Natural killer cell treated with Interleukin-12 subunit alpha and Interleukin-12 subunit beta and Interleukin-15 and Interleukin-18, amount 100 ng/mL, for 72 hours (primary cell): ENCODE measurements at places on chromosomes 7 and 10. TPM values are rescaled to one million over a fixed set of nuclear protein-coding genes. Genes with fewer than 3 reads are reported as not detected.

Gene TRIM74
- 0.78 TPM for total RNA-seq

Gene SPDYE11
- not detected for total RNA-seq

Gene CLRN3
- not detected for total RNA-seq

Gene SCIN
- total RNA-seq = not detected

Gene AZGP1
- total RNA-seq = not detected

Gene PRPS1L1
- not detected for total RNA-seq

Gene SP4
- total RNA-seq = 22.6 TPM

- no peak for DNase-seq
Measured at GRCh38 chr10:80855348-80855971, 317.8 kb downstream of the SH2D4B start.

- no peak for DNase-seq
Measured at GRCh38 chr7:36406156-36406555, 16.5 kb downstream of the ANLN start.

GRCh38 chr7:111750228-111750627, 187.9 kb upstream of the IMMP2L start:
- no peak for DNase-seq

GRCh38 chr7:25517906-25518305, 289.6 kb upstream of the NPVF start:
- DNase-seq = no peak

DNA sequence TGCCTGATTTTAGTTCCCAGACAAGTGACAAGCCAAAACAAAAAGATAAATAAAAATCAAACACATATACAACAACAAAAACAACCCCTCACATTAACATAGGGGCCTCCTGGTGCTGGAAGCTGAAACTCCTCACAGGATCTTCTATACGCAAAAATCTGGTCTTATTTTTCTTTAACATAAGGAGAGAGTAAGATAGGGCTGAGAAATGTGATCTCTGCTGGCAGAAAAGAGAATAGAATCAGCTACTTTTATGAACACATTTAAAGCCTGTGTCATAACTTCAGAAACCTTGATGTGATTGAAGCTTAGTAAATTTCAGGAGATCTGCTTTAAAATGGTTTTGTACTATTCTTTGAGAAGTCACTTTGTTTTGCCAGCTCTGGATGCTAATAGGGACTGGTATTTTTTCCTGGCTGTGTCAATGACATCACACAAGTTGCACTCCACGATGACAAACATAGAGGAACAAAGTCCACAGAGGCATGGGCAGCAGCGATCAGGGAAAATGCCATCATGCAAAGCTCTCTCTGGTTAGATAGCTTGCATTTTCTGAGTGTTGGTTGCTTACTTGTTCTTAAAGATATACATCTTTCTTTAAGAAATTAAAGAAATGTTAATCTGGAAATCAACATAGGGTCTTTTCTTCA, 176.6 kb upstream of the SP4 start:
- no peak for DNase-seq

DNA sequence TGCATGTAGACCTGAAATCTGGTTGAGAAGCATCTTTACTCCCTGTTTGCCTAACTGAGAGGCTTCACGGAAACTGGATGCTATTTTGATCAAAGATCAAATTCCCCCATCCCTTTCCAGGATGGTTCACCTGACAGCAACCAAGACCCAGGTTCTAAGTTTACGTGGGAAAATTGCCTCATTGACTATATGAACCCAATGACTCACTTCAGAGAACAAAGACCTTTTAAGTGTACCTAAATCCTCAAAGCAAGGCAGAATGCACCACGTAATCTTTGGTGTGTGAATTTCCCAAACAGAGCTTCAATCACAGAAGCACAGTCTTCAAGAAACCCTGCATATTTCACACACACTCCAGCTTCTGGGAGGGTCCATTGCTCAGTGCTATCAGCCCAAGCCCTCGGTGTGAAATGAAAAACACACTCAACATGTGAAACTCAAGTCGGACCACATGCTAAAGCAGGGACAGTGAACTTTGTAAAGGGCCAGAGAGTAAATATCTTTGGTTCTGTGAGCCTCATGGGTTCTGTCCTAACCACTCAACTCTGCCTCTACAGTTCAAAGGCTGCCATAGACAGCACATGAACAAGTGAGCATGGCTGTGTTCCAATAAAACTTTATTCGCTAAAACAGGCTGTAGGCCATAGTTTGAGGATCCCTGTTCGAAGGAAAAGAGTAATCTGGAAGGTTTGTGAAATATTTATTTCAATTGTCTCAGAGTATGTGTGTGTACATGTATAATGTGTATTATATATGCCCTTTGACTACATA, 275.6 kb upstream of the FOXK1 start:
- DNase-seq = no peak

GRCh38 chr10:118568327-118568848, 27.1 kb downstream of the PRLHR start:
- DNase-seq = no peak

GRCh38 chr7:84949501-84949900, 237.4 kb downstream of the SEMA3D start:
- no peak for DNase-seq

GRCh38 chr10:86200867-86201266, 165.7 kb downstream of the GRID1 start:
- no peak for DNase-seq

DNA sequence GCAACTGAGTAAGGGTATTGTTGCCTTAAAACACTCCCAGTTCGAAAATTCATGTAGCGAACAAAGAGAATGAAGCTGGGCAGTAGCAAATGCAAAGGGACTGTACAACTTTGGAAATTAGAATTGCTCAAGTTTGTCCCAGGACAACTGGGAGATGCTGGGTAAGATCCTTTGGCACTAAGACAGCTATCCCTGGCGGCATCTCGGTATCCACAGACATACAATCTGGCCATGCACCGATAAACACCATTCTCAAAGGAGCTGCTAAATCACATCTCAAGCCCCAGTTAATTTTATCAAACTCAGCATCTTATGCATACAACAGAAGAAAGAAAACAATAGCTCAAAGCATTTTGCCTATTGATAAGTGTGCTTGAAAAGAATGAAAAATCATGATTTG, 177.3 kb downstream of the AMPH start:
- no peak for DNase-seq

DNA sequence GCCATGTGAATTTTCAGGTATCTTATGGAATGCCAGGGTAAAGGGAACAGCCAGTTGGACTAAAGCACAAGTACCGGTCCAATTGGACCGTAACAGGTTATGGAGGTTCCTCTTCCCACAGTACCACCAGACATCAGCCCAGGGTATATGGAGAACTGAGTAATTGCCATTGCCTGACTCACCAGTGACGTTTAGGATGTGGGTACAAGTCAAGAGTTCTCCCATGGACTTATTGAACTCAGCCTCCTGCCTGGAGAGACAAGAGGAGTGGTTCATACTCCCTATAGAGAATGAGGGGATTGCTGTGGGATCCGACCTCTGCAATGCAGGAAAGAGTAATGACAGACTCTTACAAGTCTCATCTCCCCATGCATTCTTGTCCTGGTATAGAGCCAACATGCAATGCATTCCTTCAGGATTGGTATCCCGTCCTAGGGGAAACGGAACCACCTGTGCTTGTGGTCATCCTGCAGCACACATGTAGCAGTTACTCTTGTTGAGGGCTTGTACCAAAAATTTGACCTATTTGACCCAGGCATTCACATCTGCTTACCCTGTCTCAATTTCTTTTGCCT, 30.7 kb upstream of the ELOVL3 start:
- DNase-seq = no peak

DNA sequence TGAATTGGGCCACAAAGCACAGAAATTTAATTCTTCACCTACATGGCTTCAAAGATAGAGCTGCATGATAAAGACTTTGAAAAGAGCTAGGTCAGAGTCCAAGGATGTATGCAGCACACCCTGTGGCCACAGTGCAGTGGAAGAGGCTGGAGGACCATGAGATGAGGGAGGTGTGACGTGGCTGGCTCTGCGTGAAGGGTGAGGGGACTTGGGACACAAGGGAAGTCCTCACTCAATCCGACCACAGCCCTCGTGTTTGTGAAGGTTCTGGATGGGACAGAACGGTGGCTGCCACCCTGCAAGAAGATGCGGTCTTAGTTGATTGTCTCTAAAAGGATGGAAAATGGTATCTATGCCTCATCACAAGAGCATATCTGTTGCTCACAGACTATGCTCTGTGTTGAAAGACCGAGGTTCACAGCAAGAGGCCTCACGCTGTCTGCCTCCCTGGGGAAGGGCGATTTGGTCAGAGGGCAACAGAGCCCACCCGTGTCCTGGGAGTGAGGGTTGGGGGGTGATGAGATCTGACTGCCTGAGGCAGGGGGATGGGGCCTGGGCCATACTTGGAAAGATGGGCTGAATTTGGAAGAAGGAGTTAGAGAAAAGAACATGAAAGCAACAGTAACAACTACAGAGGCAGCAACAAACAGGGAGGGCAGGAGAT, 174.4 kb upstream of the SHH start:
- no peak for DNase-seq

GRCh38 chr10:5391790-5392189, 12.8 kb downstream of the TUBAL3 start:
- DNase-seq = no peak

- no peak for DNase-seq
Measured at GRCh38 chr7:11127988-11128387, 154.3 kb downstream of the PHF14 start.

GRCh38 chr7:30914596-30914995, 2.9 kb downstream of the AQP1 start:
- DNase-seq = no peak

DNA sequence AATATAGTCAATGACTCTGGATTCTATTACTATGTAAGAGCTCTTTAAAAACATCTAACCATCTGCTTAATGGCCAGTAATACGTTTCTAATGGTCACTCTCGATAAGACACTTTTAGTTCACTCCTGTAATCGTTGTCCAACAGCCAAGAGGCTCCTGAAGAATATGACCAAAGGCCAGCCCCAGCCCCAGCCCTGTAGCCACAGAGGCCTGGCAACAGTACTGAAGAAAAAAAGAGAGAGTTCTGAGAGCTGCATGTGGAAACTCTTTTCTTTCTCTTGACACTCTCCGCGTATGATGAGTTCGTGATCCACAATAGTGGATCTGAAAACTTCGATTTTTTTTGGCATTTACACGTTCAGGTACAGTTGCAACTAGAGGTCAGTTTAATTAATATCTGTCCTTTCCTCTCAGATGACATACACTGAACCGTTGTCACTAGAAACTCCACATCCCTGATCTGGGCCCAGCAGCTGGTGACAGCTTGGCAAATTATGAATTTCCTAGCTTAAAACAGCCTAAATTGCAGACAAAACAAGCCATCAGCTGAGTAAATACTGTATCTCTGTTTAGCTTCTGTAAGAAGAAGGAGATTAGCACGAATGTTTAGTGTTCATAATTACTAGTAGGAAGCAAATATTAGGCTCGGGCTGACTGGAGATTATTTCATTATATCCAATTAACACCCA, 456.7 kb downstream of the LRMDA start:
- DNase-seq = no peak

DNA sequence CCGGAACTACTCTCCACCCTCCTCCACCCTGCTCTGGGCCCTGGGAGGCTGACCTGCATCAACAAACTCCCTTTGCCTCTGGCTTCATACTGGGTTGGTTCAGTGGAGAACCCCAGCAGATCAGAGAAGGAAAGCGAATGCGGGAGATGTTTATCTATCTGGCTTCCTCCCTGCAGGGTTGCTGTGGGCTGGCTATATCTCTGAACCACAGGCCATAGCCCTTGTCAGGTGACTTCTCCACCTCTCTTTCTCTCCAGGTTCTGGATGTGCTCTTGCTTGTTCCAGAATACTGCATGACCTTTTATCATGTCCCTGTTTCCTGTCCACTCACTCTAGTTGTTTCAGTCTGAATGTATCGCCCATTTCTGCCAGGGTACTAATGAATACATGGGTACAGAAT, 51.7 kb upstream of the IFRD1 start:
- DNase-seq = no peak

DNA sequence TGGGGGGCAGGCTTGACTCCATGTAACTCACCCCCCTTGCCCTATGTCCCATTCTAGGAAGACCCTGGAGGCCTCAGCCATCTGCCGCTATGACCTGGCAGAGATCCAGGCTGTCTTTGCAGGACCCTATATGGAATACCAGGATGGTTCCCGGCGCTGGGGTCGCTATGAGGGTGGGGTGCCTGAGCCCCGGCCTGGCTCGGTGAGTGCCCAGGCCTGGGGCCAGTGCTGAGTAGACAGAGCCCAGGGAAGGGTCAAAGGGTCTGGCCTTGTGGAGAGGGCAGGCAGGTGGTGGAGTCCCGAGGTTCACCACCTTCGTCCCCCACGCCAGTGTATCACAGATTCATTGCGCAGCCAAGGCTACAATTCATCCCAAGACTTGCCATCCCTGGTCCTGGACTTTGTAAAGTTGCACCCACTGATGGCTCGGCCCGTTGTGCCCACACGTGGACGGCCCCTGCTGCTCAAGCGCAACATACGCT, 7.5 kb downstream of the MRPL43 start:
- DNase-seq = no peak
